ENCODE measurements at places on chromosomes 3 and 15.

GRCh38 chr3:58164199-58164879 lies 46.4 kb downstream of the DNASE1L3 start:
- DNase-seq, result no peak

DNA sequence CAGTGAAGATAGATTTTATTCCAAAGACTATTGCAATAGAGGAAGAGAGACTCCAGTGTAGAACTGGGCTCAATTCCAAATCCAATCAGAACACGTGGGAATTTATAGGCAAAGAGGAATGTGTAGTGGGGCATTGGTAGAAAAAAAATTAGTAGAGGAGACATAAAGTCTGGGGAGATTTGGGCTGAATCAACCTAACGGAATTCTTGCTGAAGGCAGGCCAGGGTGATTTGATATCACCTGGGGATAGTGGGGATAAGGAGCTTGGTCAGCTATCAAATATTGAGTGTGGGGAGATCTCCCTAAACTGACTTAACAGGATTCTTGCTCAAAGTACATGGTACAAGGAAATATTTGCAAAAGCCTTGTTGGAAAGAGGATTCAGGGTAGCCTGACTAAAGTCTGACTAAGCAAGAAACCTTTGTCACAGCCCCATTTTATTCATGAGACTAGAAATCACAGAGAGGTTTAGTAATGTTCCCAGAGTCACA lies 29.6 kb downstream of the SST start:
- DNase-seq, result no peak

DNA sequence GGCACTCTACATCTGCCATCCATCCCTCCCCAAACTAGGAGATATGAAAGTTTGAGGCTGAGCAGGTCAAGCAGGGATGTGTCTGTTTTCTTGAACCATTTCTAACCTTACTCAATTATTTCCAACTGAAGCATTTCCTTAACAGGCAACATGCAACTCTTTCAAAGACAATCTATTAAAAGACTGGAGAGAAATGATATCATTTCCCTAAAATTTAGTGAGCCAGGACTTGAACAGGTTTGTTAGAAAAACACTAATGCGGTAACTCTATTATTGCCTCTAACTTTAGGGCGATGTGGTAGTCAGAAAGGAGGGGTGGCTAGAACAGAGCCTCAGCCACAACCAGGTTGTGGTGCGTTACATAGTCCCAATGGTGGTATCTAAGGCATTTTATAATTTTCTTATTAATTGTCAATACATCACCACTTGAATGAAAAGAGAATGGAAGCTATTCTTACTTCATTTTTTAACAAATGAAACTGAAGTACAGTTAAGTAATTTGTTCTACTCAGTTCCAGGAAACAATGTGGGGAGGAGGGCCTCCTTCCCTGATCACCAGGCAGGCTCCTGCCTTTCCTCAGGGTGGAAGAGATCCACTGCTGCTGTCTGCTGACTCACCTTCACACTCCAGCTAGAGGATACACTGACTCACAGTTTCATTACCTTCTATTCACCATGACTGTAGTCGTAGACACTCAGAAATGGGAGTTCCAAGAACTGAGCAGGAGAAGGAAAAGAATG lies 22.8 kb downstream of the MYO1E start:
- no peak for DNase-seq

- no peak for DNase-seq
These were observed 42.3 kb upstream of the KLHL25 start for GRCh38 chr15:85837011-85837433.

GRCh38 chr15:57589754-57590153 lies 1.9 kb upstream of the MYZAP start:
- no peak for DNase-seq

GRCh38 chr3:102733791-102734563 lies 299.2 kb downstream of the ZPLD1 start:
- no peak for DNase-seq
